Activated T-helper 1 cell treated with Interleukin-2 at 50 U/mL for 16 hours (primary cell): ENCODE measurements at places on chromosomes 5 and 9.

GRCh38 chr5:63029891-63030290 is 451.3 kb downstream of the LRRC70 start:
- DNase-seq: no peak

- DNase-seq: no peak
Observed at GRCh38 chr5:54917323-54917722, 68.1 kb downstream of the ESM1 start.

- DNase-seq: no peak
Observed at GRCh38 chr9:135692410-135692809, 6.9 kb downstream of the SOHLH1 start.

DNA sequence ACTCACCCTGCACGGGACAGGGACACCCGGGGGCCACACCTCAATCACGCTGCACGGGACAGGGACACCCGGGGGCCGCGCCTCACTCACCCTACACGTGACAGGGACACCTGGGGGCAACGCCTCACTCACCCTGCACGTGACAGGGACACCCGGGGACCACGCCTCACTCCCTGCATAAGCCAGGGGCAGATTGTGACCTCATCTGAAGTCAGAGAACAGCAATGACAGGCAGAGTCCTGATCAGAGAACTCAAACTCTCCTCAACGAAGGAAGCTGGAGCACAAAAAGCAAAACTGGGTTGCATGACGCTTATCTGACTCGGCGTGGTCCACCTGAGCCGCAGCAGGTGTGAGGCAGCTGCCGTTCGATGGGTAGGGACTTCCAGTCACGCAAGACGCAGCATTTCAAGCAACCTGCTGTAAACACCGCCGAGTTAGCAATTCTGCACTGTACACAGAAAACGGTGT is 3.2 kb downstream of the TERT start:
- no peak for DNase-seq

DNA sequence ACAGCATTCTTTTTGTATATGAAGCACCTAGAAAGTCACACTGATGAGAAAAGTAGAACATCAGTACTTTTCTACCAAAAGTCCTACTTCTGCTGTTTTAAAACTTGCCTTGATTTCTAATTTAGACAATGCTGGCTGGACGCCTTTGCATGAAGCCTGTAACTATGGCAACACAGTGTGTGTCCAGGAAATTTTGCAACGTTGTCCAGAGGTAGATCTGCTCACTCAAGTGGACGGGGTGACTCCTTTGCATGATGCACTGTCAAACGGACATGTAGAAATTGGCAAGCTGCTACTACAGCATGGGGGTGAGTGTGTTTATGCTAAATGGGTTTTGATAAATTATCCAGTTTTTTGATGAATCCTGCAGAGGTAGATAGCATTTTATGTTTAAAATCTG is 73.5 kb downstream of the SLF1 start:
- no peak for DNase-seq

GRCh38 chr9:127311239-127311741 is 46.7 kb downstream of the GARNL3 start:
- DNase-seq: no peak

DNA sequence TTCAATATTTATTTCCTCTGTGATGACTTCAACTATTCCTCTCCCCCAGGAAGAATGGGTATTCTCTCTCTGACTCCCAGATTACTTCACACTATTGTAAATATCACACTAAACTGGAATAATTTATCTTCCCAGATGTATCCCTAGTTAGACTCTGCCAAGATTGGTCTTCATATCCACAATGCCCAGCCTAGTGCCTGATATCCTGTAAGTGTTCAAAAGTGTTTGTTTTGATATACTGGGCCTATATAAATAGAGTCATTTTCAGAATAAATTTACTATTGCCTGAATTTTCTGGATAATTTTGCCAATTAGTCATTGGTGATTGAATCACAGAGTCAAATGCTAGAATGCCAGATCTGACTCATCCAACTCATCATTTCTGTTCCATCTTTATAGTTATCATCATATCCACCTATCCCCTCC is 143.7 kb upstream of the TNC start:
- no peak for DNase-seq

GRCh38 chr9:95991326-95991725 is 115.8 kb downstream of the ERCC6L2 start:
- no peak for DNase-seq

GRCh38 chr9:129001504-129002325 is 26.4 kb downstream of the SH3GLB2 start:
- no peak for DNase-seq

GRCh38 chr5:176733406-176734262 is 76.7 kb upstream of the UNC5A start:
- no peak for DNase-seq
